Stimulated activated CD4-positive, alpha-beta T cell treated with anti-CD3 and anti-CD28 coated beads, Interleukin-15, amount 100 ng/mL, for 48 hours (primary cell): ENCODE measurements at places on chromosomes 2 and 18.

GRCh38 chr2:101549371-101549770 lies 74.5 kb upstream of the RFX8 start:
- DNase-seq = no peak

DNA sequence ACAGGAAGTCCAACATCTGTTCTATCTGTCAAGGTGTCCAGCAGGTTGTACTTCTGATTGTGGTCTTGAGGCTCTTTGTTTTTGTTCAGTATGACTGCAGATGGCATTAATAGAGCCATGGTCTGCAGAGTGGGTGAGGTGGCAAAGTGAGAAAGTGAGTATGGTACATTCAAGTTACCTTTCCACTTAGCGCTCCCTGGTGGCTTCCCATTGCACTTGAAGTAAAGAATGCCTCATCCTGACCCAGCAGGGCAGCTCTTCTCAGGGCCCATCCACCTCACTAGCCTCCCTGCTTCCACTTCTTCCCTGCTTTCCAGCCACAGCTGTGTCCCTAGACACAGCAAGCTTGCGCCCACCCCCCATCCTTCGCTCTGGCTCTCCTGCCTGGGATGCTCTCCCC lies 148.0 kb upstream of the ALPP start:
- DNase-seq = no peak

DNA sequence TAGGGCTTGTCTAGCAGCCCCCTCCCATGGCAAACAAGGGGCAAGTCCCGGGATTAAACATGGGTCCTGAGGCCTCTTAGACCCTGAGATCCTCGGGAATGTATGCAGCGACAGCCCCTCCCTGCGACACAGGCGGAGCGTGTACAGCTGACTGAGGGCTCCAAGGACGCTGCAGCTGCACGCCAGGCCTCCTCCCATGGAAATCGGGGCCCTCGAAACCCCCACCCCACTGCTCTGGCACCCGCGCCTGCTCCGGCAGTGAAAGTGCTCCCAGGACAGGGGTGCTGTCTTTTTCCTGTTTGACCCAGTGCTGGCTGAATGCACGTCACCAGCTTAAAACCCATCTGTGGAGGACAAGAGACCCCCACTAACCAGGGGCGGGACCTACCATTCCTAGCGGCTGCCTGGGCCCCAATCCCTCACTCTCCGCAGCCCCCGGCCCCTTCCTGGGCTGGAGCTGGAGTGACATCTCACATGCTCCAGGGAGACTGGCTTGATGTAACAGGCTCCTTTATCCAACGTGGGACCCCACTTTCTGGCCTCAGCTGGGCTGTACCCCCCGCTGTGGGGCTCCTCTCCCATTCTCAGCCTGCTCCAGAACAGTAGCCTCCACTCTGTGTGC lies 247.7 kb downstream of the TWIST2 start:
- DNase-seq = no peak

DNA sequence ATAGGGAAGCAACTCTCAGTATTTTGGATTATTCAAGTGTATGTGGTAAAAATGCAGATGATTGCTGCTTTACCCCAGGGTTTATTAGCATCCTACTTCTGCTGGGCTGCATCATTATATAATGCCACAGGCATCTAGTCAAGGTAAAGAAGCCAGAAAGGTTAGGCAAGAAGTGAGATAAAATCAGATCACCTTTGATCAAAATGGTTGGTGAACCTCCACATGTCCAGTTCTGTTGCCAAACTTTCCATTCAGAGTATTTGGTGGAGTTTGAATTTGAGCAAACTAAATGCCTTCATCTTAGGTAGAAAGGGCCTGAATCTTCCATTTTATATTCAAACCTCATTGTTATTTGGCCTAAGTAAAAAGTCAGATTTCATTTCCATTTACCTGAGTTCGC lies 29.7 kb upstream of the NOSTRIN start:
- DNase-seq = no peak

- DNase-seq = no peak
Observed at GRCh38 chr2:229714080-229714735, at the start of gene DNER. DNER (minus strand) TSS chr2:229714555; CDS start chr2:229714423, 132 bp downstream.

DNA sequence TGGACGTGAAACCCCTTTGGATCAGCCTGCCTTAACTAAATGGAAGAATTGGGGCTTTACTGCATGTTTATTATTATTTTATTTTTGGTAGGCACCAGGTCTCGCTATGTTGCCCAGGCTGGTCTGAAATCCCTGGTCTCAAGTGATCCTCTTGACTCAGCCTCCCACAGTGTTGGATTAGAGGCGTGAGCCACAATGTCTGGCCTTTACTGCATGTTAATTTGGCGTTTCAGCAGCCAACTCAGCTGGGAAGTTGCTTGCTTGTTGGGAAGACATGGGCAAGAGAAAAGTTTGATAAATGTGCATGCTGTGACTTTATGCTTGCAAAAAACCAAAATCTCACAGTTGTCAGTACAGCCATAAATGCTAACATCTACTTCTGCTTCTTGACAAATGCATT lies 105.1 kb downstream of the FMNL2 start:
- no peak for DNase-seq

DNA sequence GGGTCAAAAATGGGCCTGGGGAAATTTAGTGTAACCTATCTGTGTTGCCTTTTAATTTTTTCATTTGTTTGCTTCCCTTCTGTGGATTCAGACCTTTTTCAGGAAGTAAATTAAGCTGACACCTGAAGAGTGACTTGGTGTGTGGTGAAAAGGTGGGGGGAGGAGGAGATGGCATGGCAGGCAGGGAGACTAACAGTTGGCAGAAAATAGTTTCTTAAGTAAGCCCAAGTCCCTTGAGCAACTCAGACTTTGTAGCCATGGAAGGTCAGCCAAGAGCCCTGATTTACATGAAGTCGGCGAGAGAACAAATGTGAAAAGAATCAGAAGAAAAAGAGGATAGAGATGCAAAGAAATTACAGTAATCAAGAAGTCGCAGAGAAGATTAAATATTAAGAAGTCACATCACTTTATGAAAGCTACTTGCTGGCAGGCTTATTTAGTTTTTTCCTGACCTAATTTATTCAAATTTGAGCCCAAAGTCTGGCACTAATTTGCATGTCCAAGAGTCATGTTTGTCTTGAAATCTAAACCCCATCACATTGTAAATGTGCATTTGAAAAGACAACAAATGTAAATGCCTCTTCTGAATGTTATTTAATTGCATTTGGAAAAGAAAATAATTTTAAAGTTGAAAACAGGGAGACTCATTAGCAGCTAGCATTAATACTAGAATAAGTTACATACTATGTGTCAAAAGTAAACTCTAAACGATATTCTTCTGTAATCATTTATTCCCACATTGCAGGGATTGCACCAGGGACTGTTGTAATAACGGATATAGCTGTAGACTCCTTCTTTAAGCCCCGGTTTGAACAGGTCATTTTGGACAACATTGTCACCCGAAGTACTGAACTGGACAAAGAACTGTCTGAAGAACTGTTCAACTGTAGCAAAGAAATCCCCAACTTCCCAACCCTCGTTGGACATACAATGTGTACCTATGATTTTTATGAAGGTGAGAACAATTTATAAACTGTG lies 19.3 kb downstream of the UPP2 start:
- no peak for DNase-seq

- no peak for DNase-seq
Observed at GRCh38 chr2:196372811-196373664, 201.7 kb upstream of the STK17B start.

- DNase-seq = no peak
Observed at GRCh38 chr18:56445422-56445821, 193.0 kb downstream of the TXNL1 start.

DNA sequence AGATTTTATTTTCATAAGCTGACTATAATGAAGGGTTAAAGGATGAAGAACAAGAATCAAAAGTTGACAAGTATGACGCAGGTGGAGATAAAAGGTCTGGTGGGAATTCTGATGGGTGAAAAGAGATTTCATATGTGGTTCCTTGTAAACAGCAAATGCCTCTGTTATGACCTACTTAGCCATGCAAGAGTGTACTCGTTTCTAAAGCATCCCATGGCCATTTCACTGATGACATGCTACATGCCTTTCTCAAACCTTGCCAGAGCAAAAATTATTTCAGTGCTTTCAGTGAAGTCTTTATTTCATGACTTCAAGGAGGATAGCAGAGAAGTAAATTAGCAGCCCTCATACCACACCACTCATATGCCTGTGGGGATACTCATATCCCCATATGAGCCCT lies 71.7 kb downstream of the FEZ2 start:
- DNase-seq = no peak
